HCT116 (cell line): ENCODE measurements at places on chromosomes 16 and 17. TPM values are rescaled to one million over a fixed set of nuclear protein-coding genes. Genes with fewer than 3 reads are reported as not detected.

DNA sequence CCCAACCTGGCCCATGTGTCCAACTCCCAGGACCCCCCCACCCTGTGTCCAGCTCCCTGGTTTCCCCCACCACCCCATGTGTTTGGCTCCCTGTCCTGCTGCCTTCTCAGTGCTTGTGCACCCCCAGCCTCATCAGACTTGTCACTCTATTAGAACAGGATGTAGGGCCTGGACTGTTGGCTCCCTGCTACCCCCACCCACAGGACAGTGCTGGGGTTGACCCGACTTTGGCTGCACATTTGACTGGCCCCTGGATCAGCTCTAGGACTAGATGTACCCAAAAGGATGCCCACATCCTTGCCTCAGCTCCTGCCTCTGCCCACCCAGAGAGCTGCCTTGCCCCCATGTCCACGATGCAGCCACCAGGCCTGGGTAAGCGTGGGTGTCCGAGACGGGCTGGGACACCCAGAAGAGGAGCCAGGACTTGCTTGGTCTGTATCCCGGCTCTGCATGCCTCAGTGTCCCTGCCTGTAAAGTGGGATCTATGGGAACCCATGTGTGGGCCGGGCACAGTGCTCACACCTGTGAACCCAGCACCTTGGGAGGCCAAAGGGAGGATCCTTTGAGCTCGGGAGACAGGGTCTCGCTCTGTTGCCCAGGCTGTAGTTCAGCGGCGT, 1.5 kb upstream of the CCDC57 start:
- DNase-seq, result no peak

GRCh38 chr17:29570521-29570920, 2.0 kb downstream of the TP53I13 start:
- DNase-seq, result no peak

GRCh38 chr16:56241596-56241995, 50.3 kb downstream of the GNAO1 start:
- no peak for DNase-seq

Gene MTSS2
- total RNA-seq, result 41.8 TPM

Gene PSMD7
- total RNA-seq, result 109 TPM
